Activated CD4-positive, alpha-beta T cell treated with anti-CD3 and anti-CD28 coated beads, Interleukin-2, amount 50 U/mL, for 4 hours (primary cell): ENCODE measurements at places on chromosomes 7 and 10.

- no peak for DNase-seq
These were observed 26.8 kb upstream of the ZNF746 start for GRCh38 chr7:149524394-149524793.

- DNase-seq = no peak
These were observed 9.5 kb upstream of the ZNF862 start for GRCh38 chr7:149828357-149829309.

DNA sequence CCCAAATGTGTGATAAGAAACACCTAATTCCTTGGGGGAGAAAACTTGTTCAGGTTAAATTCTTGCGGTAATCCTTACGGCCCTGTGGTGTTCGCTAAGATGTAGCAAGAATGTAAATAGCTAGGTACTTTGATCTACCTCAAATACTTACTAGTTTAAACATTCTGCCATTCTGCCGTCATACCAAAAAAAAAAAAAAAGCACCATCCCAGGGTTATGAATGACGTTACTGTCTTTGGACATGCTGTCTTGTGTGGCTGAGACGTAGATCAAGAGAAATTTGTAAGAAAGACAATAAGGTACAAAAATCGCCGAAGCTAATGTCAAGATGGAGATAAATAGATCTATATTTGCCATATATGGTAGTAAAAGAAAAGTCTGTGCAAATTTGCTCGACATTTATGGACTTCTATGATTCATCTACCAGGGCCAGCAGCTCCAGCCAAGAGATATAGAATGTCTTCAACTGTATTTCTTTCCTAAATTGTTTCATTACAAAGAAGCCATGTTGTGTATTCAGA, 195.6 kb downstream of the CUX1 start:
- no peak for DNase-seq

DNA sequence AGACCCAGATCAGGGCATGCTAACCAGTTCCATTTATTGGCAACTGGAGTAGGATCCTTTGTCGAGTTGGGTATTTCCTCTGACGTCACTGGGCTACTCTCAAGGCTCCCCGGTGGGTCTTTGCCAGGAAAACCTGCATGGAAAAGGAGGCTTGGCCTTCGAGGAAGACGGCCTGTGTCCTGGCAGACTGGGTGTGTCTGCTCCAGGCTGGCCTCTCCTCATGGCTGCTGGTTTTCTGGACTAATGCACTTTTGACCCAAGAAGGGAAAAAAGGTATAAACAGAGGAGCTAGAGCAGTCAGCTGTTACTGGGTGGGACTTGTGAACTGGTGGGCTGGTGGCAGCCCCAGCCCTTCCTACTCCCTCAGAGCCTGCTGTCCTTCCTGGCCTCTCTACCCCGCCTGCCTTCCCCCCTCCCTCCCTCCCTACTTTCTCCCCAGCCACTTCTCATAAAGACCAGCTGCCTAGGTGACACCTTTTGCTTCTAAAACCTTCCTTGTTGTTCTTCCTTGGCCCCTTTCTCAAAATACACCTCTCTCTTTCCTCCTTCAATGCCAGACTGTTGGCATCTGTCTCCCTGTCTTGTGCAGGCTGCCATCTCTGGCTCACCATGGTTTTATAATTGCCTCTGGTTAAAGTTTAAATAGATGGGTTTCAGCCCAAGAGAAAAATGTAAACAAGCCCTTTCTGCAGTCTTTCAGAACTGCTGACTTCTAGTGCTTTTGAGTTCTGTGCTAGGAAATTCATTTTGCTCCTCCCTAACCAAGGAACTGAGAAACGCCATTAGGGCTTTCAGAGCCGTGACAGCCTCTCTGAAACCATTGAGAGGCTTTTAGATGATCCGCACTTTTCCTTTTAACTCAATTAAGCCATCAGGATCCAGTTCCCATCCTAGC, 101.8 kb upstream of the MKLN1 start:
- DNase-seq = no peak

- no peak for DNase-seq
These were observed 46.1 kb downstream of the CYTH3 start for GRCh38 chr7:6226194-6226799.

- DNase-seq = no peak
These were observed 1.5 kb downstream of the IPMK start for GRCh38 chr10:58266003-58266825.

- no peak for DNase-seq
These were observed 61.9 kb upstream of the PTPRZ1 start for GRCh38 chr7:121810831-121811672.

- no peak for DNase-seq
These were observed 7.1 kb downstream of the UBE2D1 start for GRCh38 chr10:58341947-58342346.

- DNase-seq = no peak
These were observed 231.3 kb upstream of the CELF2 start for GRCh38 chr10:10786109-10787090.

GRCh38 chr7:12281038-12281437, 69.9 kb downstream of the TMEM106B start:
- no peak for DNase-seq

DNA sequence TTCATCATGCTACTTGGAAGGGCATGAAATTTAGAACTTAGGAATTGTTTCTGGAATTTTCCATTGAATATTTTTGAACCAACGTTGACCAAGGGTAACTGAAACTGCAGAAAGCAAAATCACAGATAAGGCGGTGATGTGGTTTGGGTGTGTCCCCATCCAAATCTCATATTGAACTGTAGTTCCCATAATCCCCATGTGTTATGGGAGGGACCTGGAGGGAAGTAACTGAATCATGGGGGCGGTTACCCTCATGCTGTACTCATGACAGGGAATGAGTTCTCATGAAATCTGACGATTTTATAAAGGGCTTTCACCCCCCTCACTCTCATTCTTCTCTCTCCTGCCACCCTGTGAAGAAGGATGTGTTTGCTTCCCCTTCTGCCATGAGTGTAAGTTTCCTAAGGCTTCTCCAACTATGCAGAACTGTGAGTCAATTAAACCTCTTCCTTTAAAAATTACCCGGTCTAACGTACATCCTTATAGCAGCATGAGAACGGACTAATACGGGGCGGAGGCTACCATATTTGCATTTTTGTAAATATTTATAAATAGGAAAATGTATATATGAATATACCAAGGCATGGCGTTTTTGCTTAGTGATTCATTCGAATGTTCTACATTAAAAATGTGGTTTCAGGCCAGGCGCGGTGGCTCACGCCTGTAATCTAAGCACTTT, 12.4 kb downstream of the NMT2 start:
- no peak for DNase-seq

DNA sequence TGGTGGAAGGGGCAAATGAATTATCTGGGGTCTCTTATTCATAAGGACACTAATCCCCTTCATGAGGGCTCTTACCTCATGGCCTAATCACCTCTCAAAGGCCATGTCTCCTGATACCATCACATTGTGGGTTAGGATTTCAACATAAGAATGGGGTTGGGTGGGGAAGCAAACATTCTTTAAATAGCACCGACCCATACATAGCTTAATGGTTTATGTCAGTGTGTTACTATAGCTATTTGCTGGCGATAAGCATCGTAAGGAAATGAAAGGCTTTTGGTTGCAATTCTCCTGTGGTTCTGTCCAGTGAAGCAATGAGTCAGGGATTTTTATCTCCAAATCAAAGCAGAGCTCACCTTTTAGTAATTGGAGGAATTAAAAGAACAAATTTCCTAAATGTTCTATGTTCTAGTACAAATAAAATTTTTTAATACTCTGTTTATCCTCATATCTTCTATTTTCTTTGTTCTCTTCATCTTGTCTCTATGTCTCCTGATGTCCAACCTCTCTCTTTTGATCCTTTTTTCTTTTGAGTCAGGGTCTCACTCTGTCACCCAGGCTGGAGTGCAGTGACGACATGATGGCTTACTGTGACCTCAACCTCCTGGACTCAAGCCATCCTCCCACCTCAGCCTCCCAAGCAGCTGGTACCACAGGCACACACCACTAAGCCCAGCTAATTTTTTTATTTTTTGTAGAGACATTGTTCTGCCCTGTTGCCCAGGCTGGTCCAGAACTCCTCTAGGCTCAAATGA, 57.0 kb upstream of the GLCCI1 start:
- DNase-seq = no peak

- no peak for DNase-seq
These were observed 140.7 kb upstream of the CALCR start for GRCh38 chr7:93715234-93715633.

DNA sequence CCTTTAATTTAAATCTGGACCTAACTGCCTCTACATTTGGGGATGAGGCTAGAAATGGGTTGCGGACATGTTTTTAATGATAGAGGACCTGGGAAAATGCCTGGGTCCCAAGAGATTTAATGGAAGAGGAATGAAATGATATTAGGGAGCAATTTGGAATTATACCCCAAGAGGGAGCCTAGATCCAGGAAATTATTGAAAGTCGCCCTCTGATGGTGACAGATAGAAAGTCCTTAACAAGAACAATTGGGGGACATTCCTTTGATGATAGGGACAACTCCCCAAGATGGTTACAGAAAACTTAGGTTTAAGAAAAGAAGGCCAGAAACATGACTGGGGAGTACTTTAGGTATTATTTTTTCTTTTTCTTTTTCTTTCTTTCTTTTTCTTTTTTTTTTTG, 9.5 kb upstream of the TSGA13 start:
- no peak for DNase-seq

DNA sequence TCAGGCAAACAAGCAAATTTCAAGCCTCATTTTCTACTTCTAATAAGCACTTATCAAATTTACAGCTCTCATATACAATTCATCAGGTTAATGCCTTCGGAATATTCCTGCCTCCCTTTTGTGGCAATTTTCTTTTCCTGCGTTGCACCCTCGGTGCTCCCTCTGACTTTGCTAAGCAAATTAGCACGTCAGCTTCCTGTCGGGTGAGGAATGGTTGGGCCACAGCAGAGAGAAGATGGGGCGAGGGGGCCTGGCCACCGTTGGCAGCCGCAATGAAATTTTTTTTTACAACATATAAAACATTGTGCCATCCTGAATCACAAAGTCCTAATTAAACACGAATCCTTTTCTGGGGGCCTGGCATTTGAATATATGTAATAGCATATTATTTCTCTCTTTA, 28.1 kb downstream of the ELFN1 start:
- no peak for DNase-seq

GRCh38 chr7:115299397-115300037, 377.6 kb downstream of the MDFIC start:
- DNase-seq = no peak

DNA sequence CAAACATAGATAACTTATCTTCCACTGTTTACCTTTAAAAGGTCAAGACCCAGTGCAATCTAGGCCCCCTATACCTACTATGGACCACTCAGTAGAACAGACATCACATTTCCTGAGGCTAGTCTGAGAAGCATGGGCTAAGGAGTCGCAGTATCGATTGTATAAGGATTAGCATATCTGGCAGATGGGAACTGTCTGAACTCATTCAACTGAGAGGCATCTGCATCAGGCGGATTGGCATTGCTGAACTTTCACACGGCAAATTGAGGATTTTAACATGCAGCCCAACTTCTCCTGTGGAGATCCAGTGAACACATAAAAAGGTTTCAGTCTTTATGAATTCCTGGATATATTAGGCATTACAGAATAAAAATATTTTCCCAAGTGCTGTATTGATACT, 89.1 kb upstream of the LRGUK start:
- no peak for DNase-seq

- no peak for DNase-seq
These were observed 64.6 kb downstream of the UNCX start for GRCh38 chr7:1297017-1297960.

DNA sequence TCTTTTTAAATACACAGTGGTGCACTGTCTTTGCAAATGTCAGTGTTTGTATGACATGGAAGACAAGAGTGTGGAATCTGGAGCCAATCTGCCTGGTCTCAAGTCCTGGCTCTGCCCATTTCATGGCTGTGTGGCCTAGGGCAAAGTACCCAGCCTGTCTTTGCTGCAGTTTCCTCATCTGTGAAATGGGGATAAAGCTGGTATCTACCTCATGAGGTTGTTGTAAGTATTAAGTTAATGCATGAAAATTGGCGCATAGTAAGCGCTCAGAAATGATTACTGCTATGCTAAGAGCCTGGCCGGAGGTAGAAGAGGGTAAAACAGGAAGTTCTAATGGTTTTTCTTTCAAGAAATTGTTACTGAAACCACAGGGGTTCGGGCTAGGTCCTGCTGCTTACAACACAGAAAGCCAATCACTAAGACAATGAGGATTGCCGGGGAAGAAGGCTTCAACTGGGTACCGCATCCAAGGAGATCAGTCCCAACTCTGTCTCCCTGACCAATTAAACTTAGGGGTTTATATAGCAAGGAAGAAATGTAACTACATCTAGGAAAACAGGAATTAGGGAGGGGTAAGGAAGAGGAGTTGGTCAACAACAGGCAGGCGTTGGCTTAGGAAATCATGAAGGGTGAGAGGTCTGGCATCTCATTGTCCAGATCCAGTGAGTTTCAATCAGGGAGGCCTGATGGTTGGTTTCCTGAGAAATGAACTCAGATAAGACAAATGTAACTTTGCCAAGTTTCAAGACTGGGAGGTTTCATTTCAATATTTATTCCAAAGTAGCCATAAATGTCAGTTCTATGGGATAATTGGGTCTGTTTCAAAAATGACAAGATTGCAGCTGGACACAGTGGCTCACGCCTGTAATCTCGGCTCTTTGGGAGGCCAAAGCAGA, 57.0 kb downstream of the CHST3 start:
- DNase-seq = no peak

- DNase-seq = no peak
These were observed 182.7 kb upstream of the PRPS1L1 start for GRCh38 chr7:18210377-18210776.

GRCh38 chr10:128729910-128730420, 603.7 kb upstream of the MKI67 start:
- DNase-seq = no peak

- no peak for DNase-seq
These were observed 462.8 kb downstream of the GALNT17 start for GRCh38 chr7:71594736-71595135.

DNA sequence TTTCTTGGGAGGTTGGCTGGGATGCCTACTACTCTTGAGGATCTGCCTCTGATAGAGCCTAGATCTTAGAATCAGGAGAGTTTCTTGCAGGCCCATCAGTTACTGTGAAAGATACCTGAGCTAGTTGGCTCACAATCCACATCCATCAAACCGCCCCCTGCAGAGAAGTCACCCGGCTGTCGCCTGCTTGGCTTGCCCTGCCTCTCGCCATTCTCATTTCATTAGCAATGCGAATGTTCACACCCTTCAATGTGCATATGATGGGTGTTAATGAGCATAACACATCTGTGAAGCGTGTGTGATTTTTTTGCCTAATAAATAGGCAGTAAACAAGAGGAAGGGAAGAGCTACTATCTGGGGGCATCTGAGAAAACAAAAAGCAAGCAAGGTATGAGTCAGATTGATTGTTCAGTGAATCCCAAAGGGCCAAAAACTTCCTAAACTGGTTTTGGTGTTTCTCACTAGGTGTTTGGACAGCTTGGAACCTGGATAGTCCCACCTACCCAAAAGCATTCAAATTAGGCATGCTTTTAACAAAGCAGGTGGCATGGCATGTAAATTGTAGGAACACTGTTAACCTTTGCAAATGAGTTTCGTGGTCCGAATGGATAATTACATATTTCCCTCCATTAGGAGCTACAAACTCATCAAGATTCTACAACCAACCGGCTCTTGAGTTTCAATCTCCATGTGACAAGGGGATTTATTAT, 272.3 kb upstream of the C7orf33 start:
- no peak for DNase-seq
